ENCODE measurements at places on chromosomes 6 and 20.

DNA sequence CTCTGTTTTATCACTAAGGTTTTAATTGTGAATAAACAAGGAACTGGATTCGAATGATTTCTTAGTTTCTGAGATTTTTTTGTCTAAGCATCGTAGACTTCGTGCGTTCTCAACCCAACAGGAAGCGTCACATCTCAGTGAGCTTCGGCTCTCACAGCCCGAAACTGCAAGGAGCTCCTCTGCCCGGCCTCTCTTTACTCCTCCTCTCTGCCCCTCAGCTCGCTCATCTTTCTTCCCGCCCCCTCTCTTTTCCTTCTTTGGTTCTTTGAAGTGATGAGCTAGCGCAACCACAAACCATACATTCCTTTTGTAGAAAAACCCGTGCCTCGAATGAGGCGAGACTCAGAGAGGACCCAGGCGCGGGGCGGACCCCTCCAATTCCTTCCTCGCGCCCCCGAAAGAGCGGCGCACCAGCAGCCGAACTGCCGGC is 480 bp upstream of the NT5E start:
- H3K36me3 ChIP-seq = no peaks in the 10 kb centered on the region
- no peak for DNase-seq
- H3K4me1 ChIP-seq = peaks cover 13% of the 10 kb centered on the region
- peaks cover 89% of the 10 kb centered on the region for H3K27me3 ChIP-seq

DNA sequence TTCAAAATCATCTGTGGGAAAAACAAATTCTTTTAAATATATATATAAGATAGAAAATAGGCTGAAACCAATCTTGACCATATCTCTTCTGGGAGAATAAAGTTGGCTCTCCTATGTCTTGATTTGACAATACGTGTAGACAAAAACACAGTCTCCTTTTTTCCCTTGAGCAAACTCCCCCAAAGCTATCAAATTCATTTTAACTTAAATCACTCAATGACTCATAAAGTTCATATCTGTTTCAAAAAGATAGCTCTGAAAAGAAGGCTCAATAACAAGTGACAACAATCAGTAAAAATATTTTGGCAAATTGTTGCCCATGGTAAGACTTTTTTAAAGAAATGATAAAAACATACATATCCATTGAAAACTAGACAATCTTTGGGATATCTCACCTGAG is 236.0 kb upstream of the TENT5A start:
- no peak for DNase-seq
- H3K27ac ChIP-seq = no peak overlapping the region
- no peak overlapping the region for H3K4me3 ChIP-seq
- no peaks in the 10 kb centered on the region for H3K36me3 ChIP-seq
- H3K27me3 ChIP-seq = no peaks in the 10 kb centered on the region

- no peak overlapping the region for H3K4me3 ChIP-seq
- no peak for DNase-seq
- H3K4me1 ChIP-seq = peaks cover 54% of the 10 kb centered on the region
- no peaks in the 10 kb centered on the region for H3K27me3 ChIP-seq
- peak overlapping the region; percentile 83 for H3K27ac ChIP-seq
- peaks cover 19% of the 10 kb centered on the region for H3K36me3 ChIP-seq
These were observed 7.1 kb downstream of the RRBP1 start for GRCh38 chr20:17674722-17675518.

DNA sequence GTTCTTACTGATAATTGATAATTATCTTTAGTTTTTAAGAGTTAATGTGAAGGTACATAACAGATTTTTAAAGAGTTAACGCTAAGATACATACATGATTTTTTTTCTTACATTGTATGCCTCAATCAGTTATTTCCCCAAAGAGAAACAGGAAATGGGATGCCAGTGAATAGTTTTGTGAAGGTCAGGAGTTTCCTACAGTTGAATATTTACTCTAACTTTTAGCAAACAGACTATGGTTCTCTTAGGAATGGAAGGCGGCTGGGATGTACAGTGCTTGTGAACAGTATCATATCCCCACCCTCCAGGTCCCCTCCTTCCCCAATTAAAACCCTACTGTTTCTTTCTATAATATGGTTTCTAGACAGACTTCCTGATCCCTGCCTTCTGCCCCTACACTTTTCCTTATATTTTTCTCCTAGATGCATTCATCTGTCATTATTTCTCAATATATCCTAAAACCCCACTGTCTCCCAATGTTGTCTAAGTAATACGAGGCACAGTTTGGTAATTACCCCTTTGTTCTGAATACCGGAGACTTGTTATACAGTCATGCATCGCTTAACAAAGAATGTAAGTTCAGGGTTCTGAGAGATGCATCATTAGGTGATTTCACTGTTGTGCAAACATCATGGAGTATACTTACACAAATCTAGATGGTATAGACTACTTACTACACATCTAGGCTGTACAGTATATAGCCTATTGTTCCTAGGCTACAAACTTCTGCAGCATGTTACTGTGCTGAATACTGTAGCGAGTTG is 29.2 kb downstream of the SLC35A1 start:
- H3K27ac ChIP-seq = no peak overlapping the region
- no peak for DNase-seq
- no peaks in the 10 kb centered on the region for H3K27me3 ChIP-seq
- no peaks in the 10 kb centered on the region for H3K4me1 ChIP-seq

DNA sequence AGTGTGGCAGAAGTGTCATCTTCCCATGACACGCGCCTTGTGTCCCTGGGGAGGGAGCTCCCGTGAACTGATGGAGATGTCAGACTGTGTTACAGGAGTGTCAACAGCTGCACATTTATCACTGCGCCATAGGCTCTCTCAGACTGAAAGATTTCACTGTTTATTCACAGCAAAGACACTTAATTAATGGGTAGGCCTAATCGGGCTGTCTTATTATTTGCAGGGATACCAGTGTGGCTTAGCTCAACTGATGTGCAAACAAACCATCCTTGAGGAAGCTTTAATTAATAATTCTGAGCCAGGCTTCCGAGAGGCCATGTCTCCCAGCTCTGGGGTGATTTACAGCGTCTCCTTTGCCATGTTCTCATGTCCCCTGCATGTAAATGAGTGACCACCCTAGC is 771.0 kb downstream of the QKI start:
- H3K4me1 ChIP-seq = peaks cover 15% of the 10 kb centered on the region
- H3K27ac ChIP-seq = no peak overlapping the region
- no peaks in the 10 kb centered on the region for H3K27me3 ChIP-seq
- no peak for DNase-seq

DNA sequence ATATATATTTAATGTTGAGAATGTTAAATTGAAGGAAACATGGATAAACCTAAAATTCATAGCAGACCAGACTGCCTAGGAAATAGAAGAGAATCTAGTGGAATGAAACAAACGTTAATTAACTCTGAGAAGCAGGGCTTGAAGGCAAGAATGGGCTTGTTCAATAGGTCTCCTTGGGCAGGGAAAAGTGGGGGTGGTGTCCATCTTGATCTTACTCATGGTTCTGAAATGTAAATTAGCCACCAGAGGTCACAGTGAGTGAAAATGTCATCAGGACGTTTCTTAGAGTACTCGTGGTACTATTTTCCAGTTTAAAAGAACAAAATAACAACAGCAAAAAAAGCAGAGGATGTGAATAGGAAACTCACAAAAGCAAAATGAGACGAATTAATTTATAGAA is 66.8 kb upstream of the BTBD3 start:
- H3K27ac ChIP-seq = no peak overlapping the region
- H3K27me3 ChIP-seq = no peaks in the 10 kb centered on the region
- no peak for DNase-seq
